A549 treated with CpdA at 1 μM for 4 hours (cell line): ENCODE measurements at places on chromosomes 5 and 9. TPM values are rescaled to one million over a fixed set of nuclear protein-coding genes. Genes with fewer than 3 reads are reported as not detected.

GRIN3A gene
- total RNA-seq, result not detected in 5 replicates

OR1J2 gene
- 0.06 to 0.15 TPM in 2 of 5 replicates, not detected in the others for total RNA-seq

LCN15 gene
- total RNA-seq, result 0.09 TPM in 1 of 5 replicates, not detected in the others

ROR2 gene
- 1.4 to 2.9 TPM (median 1.7 TPM) in 5 replicates for total RNA-seq

KDM4C gene
- 8.6 to 11.5 TPM (median 10.1 TPM) in 5 replicates for total RNA-seq

F2RL1 gene
- total RNA-seq, result 238 to 332 TPM (median 276 TPM) in 5 replicates

KLF4 gene
- 12.2 to 19.3 TPM (median 13.4 TPM) in 5 replicates for total RNA-seq

ZBED3 gene
- 2.5 to 3.4 TPM (median 3.4 TPM) in 5 replicates for total RNA-seq

PCDH1 gene
- total RNA-seq, result 1.5 to 2.7 TPM (median 1.9 TPM) in 5 replicates

CER1 gene
- total RNA-seq, result not detected in 5 replicates

OR1Q1 gene
- total RNA-seq, result 0.06 TPM in 1 of 5 replicates, not detected in the others

GFI1B gene
- total RNA-seq, result 0.07 TPM in 1 of 5 replicates, not detected in the others

OLFM1 gene
- 9.8 to 11.7 TPM (median 10.8 TPM) in 5 replicates for total RNA-seq

IL4 gene
- total RNA-seq, result not detected in 5 replicates

DENND4C gene
- 15.0 to 23.8 TPM (median 17.4 TPM) in 5 replicates for total RNA-seq

SMIM33 gene
- total RNA-seq, result not detected in 5 replicates

LOX gene
- total RNA-seq, result 0.71 to 1.6 TPM (median 1.4 TPM) in 5 replicates

CHSY3 gene
- 0.06 to 0.14 TPM (median 0.09 TPM) in 5 replicates for total RNA-seq
